NCI-H2029 (cell line): ENCODE measurements at places on chromosomes 5 and 9.

DNA sequence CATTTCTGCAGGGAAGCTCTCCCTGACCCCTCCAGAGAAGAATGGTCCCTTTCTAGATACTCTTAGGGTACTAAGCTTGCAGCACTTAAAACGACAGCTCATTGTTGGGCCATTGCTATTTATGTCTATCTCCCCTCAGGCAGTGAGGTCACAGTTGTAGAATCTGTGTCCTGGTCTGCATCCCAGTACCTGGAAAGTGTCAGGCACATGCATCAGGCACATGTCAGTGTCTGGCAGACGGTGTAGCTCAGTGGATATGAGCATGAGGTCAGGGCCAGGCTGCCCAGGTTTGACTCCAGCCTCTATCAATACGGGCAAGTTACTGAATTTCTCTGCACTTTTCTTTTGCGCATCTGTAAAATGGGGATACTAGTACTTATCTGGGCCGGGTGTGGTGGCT, 22.2 kb upstream of the EEIG1 start:
- no peak for DNase-seq

DNA sequence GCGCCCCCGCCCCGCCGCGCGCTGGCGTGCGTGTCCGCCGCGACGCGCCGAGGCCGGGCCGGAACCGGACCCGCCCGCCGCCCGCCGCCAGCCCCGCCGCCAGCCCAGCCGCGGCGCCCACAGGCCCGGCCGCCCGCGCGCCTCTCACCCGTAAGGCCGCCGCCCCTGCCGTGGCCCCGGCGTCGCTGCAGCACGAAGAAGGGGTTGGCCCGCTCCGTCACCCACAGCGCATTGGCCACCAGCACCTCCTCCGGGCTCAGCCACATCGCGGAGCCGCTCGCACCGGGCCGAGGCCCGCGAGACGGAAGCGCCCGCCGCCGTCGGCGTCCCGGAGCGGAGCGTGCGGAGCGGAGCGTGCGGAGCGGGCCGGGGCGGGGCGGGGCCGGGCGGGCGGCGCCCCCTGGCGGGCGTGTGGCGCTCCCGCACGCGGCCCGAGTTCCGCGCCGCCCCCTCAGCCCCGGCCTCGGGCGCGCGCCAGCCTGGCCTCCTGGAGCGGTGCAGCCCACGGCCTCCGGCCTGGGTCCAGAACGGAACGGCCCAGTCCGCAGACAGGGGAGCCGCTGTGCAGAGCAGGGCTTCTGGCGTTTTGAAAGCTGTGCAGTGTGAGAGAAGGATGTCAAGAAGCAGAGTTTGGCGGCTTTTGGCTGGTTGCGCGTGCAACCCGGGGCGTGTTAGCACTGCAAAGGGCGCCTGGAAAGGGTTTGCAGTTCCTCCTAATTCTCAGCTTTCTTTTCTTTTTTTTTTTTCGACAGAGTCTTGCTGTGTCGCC, at the start of gene TBC1D9B:
TSS of gene TBC1D9B (minus strand) at position 342 of the 769 bp plus-strand sequence. CDS start at position 266, 76 bp downstream.
- DNase-seq, result peak; percentile 39

- DNase-seq, result no peak
These were observed 314.2 kb upstream of the DAP start for GRCh38 chr5:11075035-11075805.

DNA sequence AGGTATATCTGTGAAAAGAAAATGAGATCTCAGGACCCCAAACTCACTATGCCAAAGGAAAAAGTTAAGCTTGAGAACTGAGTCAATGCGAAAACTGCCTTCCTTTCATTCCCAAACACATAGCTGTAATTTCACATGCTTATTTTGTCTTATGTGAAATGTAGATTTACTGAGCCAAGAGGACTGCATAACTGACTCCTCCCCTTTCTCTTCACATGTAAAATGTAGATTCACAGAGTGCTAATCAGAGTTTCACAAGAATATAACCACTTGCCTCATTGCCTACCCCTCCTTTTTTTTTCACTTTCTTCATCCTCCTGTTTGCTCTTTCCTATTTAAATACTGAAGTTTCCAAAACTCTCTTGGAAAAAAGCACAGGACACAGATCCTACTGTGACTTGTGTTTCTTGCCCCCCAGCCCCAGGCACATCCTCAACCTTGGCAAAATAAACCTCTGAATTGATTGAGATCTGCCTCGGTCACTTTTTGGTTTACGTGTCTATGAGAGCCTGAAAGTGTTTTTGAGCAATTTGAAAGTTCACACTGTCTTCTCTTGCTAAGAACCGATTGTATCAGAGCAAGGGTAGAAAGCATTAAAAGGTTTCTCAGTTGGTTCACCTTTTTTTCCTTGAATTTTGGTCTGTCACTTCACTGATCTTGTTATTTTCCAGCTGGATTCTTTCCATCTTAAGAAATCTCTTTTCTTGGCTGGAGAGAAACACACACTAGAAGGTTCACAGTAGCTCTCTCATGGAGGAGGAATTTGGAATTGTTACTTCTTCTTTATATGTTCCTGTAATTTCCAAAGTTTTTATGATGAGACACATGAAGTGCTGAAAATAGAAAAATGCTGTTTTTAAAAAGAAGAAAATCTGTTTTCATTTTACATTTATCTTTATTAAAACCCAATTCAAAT, 44.8 kb upstream of the SNAPC3 start:
- no peak for DNase-seq
